Lower leg skin (tissue), 4 donors: ENCODE measurements at places on chromosomes 7 and 10.

GRCh38 chr7:33062023-33062781, at the start of gene NT5C3A:
TSS of gene NT5C3A (minus strand) at chr7:33062776. CDS start at chr7:33062705, 71 bp downstream.
- peak; percentile 20 for DNase-seq

- no peak for DNase-seq
Observed at GRCh38 chr7:40883826-40884225, 749.0 kb downstream of the SUGCT start.

- peak; percentile 93 for DNase-seq
Observed at GRCh38 chr10:69413221-69413865, 3.4 kb downstream of the TACR2 start.

- peak; percentile 69 for DNase-seq
Observed at GRCh38 chr10:78570633-78571235, 498.0 kb upstream of the ZMIZ1 start.

DNA sequence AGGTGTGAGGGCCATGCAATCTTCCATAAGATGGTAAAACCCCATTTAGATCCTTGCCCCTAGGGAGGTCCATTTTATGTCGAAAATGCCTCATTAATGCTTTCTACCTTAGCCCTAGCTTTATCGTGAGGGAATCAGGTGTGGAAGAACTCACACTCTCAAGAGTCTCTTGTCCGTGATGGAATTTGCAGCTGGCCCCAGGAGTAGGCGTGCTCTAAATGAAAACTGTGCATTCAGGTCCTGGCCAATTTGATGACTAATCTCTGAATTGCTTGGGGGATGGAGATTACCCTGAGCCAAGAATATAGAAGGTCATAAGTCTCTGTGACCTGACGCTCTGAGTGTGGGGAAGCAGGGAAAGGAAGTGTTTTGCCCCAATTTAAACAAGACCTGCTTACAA, 6.6 kb downstream of the C10orf90 start:
- DNase-seq, result no peak

DNA sequence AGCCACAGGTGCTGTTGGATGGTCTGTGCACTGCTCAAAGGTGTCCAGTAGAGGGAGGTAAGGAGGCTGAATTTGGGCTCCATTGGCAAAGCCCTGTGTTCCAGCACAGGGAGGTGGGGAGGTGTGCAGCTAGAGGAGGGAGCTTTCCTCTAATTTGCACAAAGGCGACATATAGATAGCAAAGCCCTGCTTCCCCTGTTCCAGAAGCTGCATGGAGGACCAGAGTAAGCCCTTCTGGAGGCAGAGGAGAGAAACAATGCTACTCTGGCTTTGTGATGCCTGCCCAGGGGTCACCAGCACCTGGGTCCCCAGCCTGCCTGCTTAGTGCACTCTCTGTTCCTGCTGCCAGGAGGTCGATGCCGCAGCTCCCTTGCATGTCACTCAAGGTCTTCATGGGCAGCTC, 3.4 kb upstream of the ARHGAP22 start:
- DNase-seq, result peak; percentile 72

DNA sequence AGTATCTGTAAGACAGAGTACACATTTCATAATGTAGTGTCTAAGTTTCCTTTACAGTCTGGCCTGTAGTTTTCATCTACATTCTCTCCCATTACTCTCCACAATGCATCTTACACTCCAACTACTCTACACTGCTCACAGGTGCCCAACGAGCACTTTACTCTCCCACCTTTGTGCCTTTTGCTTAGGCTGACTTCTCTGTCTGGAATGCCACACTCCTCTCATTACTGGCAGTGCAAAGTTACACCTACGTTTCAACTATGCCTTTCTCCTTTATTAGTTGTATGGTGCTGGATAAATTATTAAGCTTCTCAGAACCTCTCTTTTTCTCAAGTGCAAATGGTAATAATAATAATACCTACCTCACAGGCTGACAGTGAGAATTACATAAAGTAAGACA, 70.5 kb downstream of the RNLS start:
- DNase-seq, result no peak

GRCh38 chr10:124091646-124092249, 1.6 kb downstream of the CHST15 start:
- DNase-seq, result no peak

- DNase-seq, result no peak
Observed at GRCh38 chr7:151435971-151436370, 4.0 kb downstream of the CRYGN start.

GRCh38 chr7:47932016-47932415, 16.2 kb downstream of the PKD1L1 start:
- no peak for DNase-seq

DNA sequence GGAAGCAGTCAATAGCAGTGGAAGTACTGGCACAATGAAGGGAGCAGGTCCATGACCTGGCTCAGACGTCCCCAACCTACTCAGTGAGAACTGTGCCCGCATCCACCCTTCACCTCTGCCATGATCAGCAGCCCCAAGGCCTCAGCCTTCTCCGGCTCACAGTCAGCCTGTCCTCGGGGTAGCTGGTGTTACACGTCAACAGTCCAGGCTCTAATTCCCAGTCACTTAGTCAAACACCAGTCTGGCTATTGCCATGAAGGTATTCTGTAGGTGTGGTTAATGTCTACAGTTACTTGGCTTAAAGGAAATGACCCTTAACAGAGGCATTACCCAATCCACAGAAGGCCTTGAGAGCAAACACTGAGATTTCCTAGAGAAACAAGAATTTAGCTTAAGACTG, 49.1 kb downstream of the GRB10 start:
- no peak for DNase-seq

DNA sequence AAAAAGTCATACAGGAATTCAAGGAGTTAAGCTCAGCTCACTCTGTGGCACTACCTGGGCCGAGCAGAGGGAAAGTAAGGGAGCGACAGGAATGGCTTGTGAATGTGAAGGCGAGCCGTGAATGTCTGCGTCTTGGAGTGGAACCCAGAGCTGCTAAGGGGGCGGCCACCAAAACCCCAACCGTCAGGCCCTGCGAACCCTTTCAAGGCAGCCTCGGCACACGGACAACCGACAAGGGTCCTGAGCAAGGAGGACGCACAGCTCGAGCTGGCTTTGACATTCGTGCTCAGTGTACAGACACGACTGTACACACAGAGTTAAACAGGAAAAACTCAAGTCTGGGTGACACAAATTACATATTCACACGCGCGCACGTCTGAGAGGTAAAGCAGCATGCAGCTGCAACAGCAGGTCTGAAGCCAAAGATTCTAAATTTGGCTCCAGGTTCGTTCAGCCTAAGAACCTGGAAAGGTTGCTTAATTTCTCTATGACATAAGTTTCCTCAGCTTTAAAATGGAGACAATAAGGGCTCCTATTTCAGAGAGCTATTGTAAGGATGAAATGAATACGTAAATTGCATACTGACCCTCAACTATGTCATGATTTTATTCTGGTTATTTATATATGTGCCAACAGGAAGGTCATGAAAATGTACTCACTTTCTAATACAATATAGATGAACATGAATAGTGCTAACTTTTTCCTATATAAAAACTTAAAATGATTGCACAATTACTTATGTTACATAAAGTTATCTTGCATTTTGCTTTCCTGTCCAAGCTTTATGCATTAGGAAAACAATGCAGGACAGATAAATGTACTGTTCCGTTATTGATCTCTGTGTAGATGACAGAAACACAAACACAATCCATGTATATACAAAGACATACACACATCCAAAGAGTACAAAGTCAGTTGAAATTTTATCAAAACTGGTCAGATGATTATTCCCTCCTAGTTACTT, 192.9 kb downstream of the ZMYND11 start:
- DNase-seq, result no peak

DNA sequence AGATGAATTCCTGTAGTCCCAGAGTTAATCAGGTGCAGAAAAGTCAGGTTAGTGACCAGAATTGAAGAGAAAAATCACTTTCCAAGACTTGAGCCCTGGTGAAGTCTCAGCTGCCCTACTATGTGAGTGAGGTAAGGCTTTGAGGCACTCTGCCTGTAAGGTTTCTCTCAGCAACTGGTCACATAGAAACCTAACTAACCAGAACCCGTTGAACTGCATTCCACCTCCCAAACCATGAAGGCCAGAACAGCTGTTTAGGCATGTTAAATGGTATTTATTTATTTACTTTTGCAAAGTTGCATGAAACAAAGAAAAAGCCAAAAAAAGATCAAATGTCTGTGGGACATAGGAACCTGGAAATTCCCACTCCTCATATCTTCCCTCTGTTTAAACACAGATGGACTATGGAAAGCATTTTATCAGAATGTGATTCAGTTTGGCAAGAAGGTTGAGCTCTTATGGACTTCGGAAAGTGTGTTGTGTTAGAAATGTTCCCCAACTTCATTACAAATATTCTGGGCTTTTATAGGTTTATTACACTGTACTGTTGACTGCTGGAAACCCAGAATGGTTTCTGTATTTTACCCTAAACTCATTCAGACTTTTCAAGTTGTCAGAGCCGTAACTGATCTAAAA, 12.8 kb upstream of the GPR85 start:
- no peak for DNase-seq

DNA sequence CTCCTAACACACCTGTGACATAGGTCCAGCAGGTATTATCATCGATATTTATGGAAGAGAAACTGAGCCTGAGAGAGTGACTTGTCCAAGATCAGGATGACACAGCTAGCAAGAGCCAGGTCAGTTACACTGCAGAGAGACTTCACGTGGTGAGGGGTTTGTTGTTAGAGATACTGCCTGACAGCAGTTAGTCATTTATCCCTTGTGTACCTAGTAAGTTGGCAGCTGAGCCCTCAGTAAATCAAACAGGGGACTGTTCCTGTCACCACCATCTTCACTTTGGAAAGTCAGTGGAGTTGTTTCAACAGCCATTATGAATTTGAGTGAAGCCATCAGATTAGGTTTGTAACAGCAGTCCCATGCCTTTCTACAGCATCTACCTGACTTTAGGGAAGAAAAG, 87.5 kb upstream of the GATA3 start:
- DNase-seq, result no peak

GRCh38 chr7:7946486-7946885, 22.1 kb upstream of the GLCCI1 start:
- DNase-seq, result no peak

- peak; percentile 46 for DNase-seq
Observed at GRCh38 chr10:73159038-73159648, 8.7 kb downstream of the ECD start.

DNA sequence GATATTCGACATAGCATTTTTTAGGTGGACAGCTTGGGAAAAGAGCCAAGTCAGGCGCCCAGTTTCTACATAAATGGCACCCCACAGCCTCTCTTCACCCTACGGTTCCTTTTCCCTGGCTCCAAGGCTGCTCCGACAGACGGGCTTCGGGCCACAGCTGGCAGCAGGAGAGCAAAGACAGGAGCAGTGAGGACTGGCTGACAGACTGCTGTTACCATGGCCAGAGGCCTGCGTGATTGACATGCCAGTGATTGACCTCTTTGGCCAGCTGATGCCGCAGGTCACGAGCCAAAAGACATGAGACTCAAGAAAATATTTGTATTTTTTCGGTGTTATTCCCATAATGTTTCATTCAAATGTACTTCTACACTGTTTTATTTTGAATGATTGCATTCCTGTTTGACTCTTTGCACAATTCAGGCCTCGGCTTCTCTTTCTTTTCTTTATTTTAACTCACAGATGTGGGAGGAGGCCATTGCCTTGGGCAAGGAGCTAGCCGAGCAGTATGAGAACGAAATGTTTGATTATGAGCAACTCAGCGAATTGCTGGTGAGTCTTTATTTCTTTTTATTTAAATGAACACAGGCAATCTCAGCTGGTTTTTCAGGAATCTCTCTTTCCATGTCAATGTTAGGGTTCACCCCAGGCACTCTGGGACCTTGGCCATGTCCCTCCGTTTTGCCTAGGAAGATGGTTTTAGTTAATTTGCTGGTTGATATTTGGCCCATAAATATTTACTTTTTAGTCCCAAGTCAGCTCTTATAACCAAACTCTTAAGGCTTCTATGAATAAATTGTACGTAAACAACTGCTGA, 146.3 kb upstream of the NPS start:
- DNase-seq, result no peak

- no peak for DNase-seq
Observed at GRCh38 chr7:81779706-81780105, 9.9 kb upstream of the HGF start.

GRCh38 chr7:803243-803635, 29.0 kb upstream of the SUN1 start:
- no peak for DNase-seq

GRCh38 chr7:15016766-15017165, 114.2 kb upstream of the DGKB start:
- DNase-seq, result no peak

DNA sequence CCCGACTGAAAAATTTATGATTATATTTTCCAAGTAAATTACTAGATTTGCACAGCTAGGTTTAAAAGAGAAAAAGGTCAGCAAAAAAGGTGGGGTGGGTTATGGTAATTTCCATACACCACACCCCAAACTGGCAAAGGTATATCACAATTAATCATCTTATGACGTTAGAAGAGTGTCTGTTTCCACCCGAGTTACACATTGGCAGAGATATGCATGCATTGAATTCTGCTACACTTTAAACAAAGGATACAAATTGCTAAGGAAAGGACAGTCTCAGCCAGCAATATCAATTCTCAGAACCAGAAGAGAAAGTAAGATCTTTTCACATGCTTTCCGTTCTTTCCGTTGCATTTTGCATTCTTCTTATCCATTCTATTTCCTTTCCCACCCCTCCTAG, 843.3 kb downstream of the GATA3 start:
- no peak for DNase-seq

GRCh38 chr10:6036861-6037321, 25.3 kb downstream of the IL2RA start:
- no peak for DNase-seq

GRCh38 chr7:74008687-74009086, 19.3 kb upstream of the ELN start:
- DNase-seq, result no peak

DNA sequence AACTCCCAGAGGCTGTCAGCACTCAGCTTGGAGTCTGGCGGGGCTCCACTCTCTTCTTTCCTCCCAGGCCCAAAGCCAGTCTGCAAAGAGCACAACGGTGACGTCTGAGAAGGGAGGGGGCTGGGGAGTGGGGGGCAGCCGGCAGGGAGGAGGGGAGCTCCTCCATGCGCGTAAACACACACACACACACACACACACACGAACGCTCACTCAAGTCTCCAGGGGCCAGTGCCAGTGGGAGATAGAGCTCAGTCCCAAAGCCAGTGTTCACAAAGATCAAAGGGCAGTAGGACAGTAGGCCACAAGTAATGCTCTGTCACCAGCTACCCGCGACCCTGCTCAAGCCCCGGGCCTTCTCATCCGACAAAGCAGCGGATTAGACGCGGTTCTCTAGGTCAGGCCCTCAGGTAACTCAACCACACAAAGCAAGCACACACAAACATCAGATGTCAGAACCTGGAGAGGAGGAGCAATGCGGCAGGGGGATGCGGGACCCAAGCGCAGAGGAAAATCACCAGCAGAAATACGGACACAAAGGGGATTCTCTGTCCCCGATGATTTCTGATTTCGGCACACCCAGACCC, 19.9 kb downstream of the TCAF1 start:
- DNase-seq, result peak; percentile 86

- peak; percentile 57 for DNase-seq
Observed at GRCh38 chr10:8037941-8038894, 16.3 kb upstream of the GATA3 start.

DNA sequence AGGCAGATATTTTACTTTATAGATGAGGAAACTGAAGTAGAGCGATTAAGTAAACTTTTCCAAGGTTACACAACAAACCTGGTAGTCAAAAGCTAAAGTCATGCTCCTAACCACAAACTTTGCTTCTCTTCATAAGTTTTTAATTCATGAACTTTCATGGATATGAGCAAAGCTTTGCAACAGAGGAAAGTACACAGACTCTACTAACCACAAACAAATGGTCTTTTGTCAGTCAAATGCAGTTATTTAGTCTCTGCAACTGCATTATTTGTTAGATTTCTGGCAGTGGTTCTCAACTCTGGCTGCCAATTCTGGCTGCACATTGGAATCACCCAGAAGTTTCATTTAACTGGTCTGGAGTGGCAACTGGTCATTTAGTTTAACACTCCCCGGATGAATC, 140.6 kb upstream of the TMEM168 start:
- DNase-seq, result no peak
